ENCODE measurements at places on chromosomes 6 and 20. TPM values are rescaled to one million over a fixed set of nuclear protein-coding genes. Genes with fewer than 3 reads are reported as not detected.

The KHDRBS2 gene
- not detected for total RNA-seq

The PEDS1 gene
- total RNA-seq = 31.5 TPM

DNA sequence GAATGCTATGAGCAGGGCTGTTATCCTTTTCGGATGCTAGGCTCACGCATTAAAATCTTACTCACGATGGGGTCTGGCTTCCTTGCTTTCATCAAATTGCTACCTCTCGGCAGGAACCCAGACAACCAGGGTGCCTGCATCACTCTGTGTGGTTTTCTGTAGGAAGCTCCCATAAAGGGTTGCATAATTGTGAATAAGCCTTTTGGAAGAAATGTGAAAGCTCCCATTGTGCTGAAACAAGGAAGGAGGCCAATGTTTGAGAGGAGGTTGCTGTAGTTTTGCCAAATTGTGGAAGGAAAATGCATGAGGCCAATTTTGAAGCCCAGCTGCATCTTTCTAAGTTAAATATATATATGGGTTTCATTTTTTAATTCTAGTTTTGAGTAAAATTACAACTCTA lies 615.5 kb downstream of the C6orf118 start:
- no peak for DNase-seq

GRCh38 chr20:5665417-5665816 lies 84.8 kb upstream of the SHLD1 start:
- DNase-seq = no peak

DNA sequence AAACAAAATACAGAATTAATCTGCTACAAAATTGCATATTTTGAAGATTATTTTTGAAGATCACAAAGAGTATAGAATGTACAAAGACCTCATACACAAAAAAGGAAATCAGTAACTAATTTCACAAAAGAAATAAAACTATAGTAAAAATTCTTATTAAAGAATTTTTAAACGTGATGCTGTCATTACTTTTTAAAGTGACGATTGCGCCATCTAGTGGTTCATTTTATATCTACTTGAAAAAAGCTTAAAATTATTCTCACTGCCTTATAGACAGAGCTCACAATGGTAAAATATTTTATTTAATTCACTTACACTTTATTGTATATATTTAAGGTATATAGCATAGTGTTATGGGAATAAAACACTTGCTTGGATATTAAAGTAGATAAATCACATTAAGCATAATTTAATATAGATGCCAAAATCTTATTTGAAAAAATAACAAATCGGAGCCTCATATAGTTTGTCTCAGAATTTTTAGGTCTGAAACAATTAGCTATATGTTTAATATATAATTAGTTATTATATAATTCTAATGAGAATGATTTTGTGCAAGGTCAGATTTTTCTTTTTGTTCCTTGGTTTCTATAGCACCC lies 128.8 kb downstream of the PHF3 start:
- peak; percentile 37 for DNase-seq

DNA sequence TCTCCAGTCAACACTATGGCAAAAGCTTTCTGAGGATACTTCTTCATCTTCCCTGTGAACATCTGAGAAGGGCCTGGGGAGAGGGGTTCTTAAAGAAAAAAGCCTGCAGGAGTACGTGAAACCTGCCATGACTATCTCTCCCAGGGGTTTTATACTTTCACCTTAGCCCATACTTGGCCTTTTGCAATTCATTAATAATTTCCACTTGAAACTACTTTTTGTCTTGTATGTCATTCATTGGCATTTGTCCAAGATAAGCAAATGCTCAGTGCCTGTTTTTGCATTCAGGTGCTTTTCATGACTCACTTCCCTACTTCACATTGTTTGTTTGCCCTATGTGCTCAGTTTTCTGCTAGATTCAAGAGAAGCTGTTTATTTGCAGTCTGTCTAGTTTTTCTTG lies 580.3 kb upstream of the GJE1 start:
- peak; percentile 46 for DNase-seq

- no peak for DNase-seq
These were observed 398.0 kb downstream of the CDKAL1 start for GRCh38 chr6:20932284-20932683.

DNA sequence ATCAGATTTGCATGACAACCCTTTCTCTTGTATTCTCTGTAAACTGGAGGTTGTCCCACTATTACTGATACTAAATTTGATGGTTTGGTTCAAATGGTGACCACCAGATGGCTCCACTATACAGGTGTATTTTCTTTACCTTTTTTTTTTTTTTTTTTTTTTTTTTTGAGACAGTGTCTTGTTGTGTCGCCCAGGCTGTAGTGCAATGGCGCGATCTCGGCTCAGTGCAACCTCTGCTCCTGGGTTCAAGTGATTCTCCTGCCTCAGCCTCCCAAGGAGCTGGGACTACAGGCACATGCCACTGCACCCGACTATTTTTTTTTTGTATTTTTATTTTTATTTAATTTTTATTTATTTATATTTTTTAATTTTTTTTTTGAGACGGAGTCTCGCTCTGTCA lies 6.6 kb upstream of the WTAP start:
- DNase-seq = no peak

Data from HFFc6 (cell line).